Activated CD4-positive, alpha-beta T cell treated with anti-CD3 and anti-CD28 coated beads, Interleukin-2, Interleukin-4, amounts not matched to agents 100 ng/mL and 50 ng/mL, durations not matched to agents 16 hours and 8 hours (primary cell): ENCODE measurements at places on chromosomes 11 and 22.

DNA sequence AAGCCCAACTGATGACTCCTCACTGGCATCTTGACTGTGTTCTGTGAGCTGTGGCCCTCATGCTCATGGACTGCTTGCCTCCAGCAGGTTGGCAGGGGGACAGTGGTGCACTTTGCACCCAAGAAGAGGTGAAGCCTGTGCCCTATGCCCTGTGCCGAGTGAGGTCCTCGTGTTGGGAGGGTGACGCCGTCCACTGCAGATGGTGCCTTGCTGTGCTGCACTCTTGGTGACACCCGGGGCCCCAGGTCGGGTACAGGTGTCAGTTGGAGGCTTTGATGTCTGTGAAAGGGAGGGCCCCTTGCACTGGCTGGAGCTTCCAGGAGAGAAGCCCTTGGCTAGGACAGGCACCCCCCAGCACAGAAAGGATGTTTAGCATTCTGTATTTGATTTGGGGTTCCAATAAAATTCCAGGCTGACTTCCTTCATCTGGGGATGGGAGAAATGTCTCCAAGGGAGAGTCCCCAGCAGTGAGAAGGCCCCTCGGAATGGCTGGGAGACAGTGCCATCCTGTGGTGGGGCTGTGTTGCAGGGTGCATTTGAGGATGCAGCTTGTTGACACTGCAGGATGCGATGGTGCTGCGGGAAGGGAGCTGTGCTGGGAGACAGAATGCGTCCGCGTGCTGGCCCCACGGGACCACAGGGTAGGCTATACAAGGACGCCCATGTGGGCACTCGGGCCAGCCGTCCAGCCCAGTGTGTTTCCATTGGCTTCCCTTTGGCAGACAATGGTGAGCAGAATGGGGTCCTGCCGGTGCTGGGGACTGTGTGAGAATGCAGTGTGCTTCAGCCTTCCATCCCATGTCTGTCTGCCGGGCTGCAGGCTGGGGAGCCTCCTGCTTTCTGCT is 2.5 kb upstream of the ZDHHC8 start:
- DNase-seq: peak; percentile 36

DNA sequence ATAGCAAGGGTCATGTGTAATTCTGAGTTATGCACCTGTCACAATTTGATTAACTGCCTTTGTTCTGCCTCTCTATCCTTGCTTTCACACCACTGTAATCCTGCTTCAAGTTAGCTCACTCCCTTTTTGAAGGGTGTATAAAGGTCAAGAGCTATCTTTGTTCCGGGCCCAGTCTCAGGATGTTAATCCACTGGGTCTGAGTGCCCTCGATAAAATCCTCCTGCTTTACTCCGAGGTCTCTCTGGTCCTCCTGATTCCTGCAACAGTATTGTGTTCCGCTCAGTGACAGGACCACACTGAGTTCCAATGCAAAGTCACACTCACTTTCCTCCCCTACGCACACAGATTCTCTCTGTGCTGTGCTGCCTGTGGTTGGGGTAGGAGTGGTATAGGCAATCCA is 186.5 kb downstream of the DYNC2H1 start:
- DNase-seq: no peak

GRCh38 chr11:116517077-116517476 is 255.7 kb downstream of the BUD13 start:
- no peak for DNase-seq

GRCh38 chr11:27158456-27159334 is 118.1 kb downstream of the BBOX1 start:
- DNase-seq: peak; percentile 10

DNA sequence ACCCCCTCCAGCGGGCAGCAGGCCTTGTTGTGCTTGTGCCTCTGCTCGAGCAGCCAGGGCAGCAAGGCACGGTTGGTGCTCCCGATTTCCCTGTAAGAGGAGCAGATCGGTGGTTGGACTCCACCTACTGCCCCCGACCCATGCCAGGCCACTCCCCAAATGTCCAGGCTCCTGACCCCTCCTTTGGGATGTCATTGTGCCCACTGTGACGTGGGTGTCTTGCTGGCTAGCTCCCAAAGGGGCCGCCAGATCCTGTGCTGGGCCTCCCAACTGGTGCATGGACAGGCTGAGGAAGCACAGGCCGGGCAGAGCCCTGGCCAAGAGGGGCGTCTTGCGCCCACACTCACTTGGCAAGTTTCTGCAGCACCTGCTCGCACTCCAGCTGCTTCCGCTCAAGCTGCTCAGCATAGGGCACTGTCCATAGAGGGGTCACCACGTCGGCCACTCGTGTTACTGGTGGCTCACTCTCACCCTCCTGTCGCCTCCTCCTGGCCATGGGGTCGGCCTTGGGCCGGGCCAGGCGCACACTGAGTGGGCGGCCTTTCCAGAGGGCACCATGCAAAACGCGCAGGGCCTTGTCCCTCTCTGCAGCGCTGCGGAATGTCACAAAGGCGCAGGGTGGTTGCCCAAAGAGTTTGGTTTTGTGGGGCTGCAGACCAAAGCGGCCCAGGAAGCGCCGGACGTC is at the start of gene RANBP1:
Gene RANBP1 (plus strand): TSS at position 414 of the 685 bp plus-strand sequence. CDS start 81 bp downstream, at position 495.
- DNase-seq: no peak

DNA sequence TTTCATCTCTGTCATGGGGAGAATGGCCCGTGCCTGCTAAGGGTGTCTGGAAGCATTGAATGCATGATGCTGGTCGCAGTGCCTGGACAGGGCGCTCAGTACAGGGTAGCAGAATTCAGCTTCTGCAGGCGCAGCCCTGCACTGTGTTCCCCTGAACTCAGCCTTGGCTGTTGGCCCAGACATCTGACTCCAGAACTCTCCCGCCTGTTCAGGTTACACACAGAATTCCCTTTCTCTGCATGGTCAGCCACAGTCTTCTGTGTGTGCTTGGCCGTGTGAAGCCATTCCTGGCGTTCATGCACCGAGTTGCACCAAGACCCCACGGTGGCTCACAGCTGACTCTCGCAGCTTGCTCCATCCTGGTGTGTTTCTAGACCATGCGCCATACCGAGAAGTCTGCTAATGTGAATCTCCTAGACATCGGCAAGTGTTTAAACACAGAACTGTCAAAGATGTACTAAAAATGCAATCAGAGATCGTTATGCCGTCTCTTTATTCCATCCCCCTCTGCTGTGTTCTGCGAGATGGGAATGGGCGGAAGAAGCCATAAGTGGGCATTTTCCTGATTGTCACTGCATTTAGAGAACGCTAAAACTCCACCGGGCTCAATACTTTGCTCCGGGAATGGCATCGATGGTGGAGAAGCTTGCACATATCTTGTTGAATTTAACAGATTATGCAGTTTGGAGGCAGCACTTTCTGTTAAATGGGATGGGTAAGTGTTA is 55.6 kb downstream of the MPPED1 start:
- DNase-seq: no peak

DNA sequence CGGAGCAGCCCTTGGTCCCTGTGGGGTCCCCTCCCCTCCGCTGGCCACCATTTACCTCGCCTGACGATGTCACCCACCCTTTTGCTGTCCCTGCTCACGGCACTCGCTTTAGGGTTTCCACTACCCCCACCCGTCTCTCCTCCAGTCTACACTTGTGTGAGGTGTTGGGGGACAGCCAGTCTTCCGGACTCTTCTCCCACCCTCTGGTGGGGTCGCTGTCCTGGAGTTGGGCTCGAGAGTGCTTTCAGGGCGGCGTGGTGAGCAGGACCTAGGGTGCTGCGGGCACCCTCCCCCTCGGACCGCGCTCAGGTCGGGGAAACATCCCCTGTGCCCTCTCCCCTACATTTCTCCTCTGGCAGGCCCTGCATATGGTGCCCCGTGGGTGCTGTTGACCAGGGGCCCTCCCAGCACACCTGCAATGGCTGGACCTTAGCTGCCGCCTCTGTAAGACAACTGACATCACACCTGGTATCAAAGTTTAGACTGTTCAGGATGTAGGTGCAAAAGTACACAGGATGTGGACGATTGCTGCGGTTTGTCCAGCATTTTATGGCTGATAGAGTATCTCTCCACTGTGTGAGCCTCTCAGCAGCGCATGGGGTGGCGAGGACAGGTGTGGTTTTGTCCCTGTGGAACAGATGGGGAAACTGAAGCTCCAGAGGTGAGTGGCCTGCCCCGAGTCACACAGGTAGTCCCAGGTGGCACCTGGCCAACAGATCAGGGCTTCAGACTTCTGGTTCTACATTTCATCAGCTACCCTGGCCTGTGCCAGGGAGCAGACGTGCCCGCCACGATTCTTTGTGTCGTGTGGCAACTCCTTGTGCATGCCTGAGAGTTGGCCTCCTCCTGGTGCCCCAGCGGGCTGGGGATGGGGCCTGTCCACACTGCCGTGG is 1.2 kb downstream of the GRK2 start:
- DNase-seq: peak; percentile 41

DNA sequence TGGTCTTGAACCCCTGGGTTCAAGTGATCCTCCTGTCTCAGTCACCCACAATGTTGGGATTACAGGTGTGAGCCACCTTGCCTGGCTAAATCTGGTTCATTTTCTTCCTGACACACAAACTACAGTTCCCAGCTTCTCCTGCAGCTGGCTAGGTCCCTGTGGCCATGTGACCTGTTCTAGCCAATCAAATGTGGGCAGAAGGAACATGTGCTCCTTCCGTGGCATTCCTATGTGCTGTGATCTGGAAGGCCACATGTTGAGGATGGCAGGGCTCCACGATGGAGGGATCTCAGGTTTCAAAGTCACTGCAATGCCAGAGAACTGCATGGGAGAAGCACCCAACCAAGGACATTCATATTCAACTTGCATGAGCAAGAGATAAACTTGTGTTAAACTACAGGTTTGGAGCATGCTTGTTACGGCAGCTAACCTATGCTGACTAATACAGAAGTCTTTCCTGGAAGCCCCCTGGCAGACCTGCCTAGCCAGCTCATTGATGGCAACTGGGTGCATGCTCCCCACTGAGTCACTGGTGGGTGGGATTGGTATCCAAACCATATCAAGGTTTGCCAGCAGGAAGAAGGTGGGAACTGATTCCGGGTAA is 86.0 kb downstream of the RPS6KA4 start:
- no peak for DNase-seq

GRCh38 chr22:44045145-44045544 is 21.0 kb downstream of the PARVB start:
- no peak for DNase-seq

DNA sequence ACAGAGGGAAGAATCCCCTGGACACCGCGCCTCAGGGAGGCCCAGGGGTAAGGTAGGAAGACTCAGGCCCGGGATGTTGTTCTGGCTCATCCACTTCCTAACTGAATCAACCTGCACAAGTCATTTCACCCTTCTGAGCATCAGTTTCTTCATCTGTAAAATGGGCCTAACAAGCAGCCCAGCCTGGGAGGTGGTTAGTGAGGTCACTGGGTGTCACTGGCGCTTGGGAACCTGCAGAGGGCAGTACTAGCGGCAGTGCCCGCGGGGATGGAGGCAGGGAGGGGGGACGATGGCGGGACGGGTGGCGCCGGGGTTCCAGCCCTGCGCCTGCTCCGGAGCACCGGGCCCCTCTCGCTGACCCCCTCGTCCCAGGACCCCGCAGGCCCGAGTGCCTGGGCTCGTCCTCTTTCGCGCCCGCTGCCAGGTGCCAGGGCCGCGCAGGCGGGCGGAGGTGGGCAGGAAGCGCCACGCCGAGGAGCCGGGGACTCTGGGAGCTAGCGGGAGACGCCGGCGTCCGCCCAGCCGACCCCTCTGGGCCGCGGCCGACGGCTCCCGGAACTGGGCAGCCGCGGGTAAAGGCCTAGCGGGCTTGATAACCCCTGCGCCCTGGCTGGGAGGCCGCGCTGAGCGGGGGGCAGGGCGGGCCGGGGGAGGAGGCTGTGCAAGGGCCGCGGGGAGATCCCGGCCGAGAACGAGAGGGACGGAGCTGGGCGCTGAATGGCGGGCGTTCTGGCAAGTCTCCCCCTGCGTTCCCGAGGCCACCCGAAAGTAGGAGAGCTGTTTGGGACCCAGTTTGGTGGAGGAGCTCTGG is at the start of gene NLRX1:
Gene NLRX1 (plus strand): TSS at position 255 of the 811 bp plus-strand sequence. CDS start 2,679 bp downstream, outside the sequence.
- DNase-seq: peak; percentile 94

DNA sequence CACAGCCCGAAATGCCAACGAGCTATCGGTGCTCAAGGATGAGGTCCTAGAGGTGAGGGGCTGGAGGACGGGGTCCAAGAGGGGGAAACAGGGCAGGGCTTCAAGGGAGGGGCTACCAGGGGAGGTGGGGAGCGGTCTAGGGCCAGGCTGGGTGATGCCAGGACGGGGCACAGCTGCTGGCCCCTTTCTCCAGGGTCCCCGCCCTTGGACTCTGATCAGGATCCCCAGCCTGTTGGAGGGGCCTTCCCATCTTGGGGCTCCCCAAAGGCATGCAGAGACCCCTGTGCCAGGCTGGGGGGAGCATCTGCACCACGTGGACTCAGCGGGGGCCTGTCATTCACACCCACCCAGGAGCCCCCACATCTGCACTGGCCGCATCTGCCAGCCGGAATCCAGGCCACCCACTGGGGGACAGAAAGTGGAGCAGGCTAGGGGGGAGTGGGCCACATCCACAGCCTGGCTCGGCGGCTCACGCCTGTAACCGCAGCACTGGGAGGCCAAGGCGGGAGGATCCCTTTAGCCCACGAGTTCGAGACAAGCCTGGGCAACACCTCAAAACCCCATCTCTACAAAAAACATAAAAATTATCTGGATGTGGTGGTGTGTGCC is 18.9 kb downstream of the EPS8L2 start:
- no peak for DNase-seq

- no peak for DNase-seq
Observed at GRCh38 chr11:70885281-70886231, 366.8 kb downstream of the SHANK2 start.

DNA sequence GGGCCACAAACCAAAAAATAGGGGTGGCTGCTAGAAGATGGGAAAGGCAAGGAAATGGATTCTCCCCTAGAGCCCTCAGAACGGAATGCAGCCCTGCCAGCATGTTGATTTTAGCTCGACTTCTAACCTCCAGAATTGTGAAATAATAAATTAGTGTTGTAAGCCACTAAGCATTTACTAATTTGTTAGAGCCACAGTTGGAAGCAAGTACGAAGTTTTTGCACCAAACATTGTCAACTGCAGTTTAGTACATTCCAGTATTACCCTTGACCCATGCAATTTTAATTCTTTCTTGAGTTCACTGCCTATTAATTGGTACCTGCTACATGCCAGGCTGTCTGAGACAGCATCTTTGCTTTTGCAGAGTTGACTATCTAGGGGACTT is 32.2 kb downstream of the PARVA start:
- DNase-seq: no peak

- no peak for DNase-seq
Observed at GRCh38 chr11:68469122-68469521, 8.6 kb downstream of the PPP6R3 start.

DNA sequence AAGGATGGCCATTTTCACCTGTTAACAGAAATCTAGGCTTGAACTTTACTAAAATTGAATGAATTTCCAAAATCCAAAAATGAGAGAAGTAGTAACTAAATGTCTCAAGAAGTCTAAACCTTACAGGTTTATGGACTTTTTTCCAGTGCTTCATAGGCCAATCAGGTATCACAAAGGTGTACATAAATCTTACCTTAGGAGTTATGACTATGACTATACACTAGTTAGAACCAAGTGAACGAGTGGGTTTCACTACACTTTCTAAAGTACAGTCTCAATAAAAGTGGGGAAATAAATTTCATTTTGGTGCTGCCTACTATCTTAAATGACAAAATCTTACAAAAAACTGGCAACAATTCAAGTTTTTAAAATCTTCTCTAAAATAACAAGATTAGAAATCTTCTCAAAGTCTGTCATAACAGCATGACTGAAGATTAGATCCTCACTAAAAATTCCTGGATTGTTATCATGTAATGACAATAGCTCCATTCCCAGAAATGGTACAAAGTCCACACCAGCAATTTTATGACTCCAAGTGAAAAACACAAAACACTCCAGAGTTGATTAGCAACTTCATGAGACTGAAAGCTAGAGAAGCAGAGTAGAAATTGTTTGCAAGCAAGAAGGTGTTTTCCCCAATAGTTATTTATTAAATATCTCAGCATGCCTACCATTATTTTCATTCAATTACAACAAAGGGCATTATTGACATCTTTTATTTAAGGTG is 20.9 kb downstream of the SOX6 start:
- DNase-seq: no peak
